ENCODE measurements at places on chromosomes 1 and 21. TPM values are rescaled to one million over a fixed set of nuclear protein-coding genes. Genes with fewer than 3 reads are reported as not detected.

Gene OR10K1
- not detected for total RNA-seq

Gene CD101
- 1.4 TPM for total RNA-seq

- no peaks in the 10 kb centered on the region for H3K4me1 ChIP-seq
- no peak overlapping the region for H3K4me3 ChIP-seq
- H3K27ac ChIP-seq, result no peak overlapping the region
- no peak for DNase-seq
Observed at GRCh38 chr1:17950728-17951127, 156.9 kb upstream of the IGSF21 start.

DNA sequence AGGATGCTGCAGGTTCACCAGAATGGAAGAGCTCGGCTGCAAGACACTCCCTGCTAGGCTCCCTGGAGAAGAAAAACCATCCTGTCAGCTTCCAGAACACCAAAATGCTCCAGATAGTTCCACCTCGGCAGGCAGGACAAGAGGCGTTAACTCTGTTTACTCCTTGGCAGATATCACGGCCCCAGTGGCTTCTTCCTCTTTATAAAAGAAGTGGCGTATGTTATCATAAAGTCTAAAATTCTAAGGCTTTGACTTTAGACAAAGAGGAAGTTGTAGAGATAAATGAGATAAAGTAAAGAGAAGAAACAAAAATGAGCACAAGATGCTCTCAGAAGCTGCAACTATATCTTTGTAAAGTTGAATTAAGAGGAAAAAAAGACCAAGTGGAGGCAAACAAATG, 24.3 kb upstream of the MTF1 start:
- H3K27me3 ChIP-seq, result no peaks in the 10 kb centered on the region
- no peak overlapping the region for H3K4me3 ChIP-seq
- peaks cover 18% of the 10 kb centered on the region for H3K36me3 ChIP-seq

- H3K36me3 ChIP-seq, result peaks cover 5% of the 10 kb centered on the region
- no peaks in the 10 kb centered on the region for H3K27me3 ChIP-seq
- H3K4me1 ChIP-seq, result no peaks in the 10 kb centered on the region
- H3K4me3 ChIP-seq, result no peak overlapping the region
Observed at GRCh38 chr21:30269803-30270530, 12.8 kb downstream of the KRTAP24-1 start.

All from natural killer cell treated with Interleukin-12 subunit alpha and Interleukin-12 subunit beta and Interleukin-15 and Interleukin-18, amount 100 ng/mL, for 72 hours (primary cell).